ENCODE measurements at places on chromosomes 4 and X. TPM values are rescaled to one million over a fixed set of nuclear protein-coding genes. Genes with fewer than 3 reads are reported as not detected.
A peak's percentile ranks its signal among the peaks of the same experiment; 100 is the strongest.

DNA sequence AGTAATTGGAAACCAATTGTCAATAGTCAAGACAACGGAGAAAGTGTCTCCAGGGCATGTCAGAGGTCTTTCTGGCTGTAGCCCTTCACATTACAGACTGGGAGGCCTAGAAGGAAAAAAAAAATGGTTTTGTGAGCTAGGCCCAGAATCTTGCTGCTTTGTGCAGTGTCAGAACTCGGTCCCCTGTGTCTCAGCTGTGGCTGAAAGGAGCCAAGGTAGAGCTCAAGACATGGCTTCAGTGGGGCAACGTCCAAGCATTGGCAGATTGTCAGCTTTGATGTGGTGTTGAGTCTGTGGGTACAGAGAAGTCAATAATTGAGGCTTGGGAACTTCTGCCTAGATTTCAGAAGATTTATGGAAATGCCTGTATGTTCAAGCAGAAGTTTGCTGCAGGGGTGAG, 103.0 kb downstream of the UGT2B28 start:
- DNase-seq, result no peak

GRCh38 chrX:153474718-153475117, 4.3 kb upstream of the HAUS7 start:
- peak; percentile 37 for DNase-seq

- DNase-seq, result no peak
These were observed 574.2 kb upstream of the CPEB2 start for GRCh38 chr4:14428125-14428524.

DNA sequence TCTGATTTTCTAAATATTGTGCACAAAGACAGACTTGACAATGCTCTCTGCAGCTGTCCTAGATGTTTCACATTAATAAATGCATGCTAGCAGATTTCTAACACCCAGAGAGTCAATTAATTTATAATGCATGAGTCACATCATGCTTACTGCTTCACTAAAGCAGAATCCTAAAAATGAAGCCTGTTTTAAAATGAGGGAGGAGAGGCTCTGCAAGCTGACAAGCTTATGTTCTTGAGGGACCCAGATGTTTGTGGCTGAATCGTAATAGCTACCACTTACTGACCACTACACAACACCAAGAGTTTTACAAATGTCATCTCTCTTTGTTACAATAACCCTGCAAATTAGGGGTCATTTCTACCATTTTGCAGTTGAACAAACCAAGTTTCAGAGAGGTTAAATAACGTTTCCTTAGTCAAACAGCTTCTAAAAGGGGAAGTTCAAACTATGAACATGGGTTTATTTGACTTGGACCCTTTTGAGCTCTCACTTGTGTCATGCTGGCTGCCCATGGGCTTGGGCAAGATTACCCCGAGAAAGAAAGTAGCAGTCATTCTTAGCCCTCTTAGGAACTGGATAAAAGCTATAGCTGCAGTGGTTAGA, 262.7 kb upstream of the ETNPPL start:
- DNase-seq, result no peak

DNA sequence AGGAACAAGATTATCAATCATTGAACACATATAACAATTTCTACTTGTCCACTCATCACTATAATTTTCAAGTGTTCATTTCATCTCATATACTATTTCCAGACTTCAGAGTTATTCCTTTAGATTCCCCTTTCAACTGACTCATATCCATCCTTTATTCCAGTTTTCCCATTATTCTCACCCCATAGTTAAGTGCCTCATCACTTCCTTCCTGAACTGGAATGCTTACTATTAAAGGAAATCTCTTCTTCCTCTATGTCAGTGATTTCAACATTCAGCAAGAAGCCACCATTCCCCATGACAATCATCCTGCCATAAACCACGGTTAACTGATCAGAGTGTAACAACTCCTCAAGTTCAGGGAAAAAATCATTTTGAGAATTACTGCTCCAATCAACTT, 198.9 kb downstream of the FBXO8 start:
- no peak for DNase-seq

DNA sequence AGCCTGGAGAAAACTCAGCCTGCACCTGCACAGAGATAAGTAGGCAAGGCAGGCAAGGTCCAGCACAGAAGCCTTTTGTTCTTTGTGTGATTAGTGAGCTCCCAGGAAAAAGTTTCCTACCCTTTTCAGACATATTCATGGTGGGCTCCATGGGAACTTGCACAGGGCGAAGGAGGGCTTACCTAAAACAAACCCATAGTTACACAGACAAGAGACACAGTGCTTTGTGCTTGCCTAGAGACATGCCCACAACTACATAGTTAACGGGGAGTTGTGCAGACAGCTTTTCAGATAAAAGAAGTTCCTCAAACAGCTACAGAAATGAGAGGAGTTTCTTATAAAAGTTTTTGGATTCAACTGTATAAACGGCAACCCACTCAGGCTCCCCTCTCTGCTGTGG, 180.5 kb downstream of the GLUD2 start:
- DNase-seq, result no peak

- DNase-seq, result no peak
These were observed 35.6 kb upstream of the CDKN2AIP start for GRCh38 chr4:183408796-183409195.

GRCh38 chr4:74970577-74970976, 37.7 kb downstream of the PARM1 start:
- DNase-seq, result no peak

DNA sequence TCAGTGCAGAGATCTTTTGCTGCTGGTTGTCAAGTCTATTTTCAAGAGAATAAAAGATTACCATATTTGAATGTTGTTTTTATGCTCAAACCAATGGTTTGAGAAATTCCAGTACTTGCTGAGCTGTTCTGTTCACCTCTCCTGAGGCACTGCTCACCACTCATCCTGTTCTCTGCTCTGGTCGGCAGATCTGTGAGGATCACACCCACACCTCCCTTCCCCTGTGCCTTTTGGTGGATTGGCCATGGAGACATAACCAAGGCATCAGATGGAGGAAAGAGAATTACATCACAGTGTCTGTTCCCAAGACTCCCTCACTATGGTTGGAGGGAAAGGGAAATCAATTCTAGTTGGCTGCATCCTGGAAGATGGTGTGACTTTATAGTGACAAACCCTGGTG, 391.6 kb downstream of the ARHGAP24 start:
- no peak for DNase-seq

- no peak for DNase-seq
These were observed 1954.8 kb downstream of the ARAP2 start for GRCh38 chr4:34289489-34289888.

DNA sequence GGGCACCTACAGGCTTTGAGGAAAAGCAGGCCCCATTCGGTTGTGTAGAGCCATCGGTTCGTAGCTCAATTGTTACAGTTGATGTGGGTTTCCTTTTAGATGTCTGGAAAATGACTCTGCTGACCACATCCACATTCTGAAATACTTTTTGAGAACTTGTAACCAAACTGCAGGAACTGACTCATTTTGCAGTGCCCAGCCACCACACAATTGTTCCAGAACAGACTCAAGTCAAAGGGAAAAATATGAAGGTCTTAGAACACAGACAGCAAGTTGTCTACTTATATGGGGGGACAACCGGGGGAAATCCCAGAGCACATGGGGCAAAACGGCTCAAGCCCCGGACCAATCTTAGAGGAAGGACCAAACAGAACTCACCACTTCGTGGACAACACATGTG, 557.6 kb upstream of the DIPK2B start:
- no peak for DNase-seq

DNA sequence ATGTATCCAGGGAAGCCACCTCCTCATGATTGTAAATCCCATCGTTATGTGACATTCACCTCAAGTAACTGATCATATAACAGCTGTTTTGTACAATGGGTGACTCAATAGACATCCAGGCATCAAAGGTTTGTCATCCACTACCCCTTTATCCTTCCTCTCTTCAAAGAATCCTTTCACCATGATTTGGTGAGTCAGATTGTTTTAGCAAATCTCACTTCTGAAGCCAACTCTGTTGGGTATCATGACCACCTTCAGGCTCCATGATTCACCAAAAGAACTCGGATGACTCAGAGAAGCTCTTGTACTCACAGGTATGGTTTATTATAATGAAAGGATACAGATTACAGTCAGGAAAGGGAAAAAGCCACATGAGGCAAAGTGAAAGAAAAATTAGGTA, 132.1 kb downstream of the PWWP3B start:
- no peak for DNase-seq

GRCh38 chr4:12050357-12050756, 621.7 kb upstream of the HS3ST1 start:
- no peak for DNase-seq

DNA sequence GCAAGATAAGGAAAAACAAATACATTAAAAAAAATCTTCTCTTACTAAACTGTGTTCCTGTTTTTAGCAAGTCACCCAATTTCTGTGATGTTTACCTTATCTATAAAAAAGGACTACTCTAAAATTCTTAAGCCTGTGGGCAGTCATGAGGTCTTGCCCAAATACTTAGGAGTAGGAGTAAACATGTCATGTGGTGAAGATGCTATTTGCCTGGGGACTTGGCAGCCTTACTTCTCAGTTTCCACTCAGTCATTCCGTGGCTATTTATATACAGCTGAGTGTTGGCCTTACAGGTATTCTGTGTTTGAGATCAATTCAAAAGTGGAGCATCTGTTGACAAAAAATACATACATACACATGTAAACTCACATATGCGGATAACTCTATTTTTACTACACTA, 89.9 kb upstream of the TLR2 start:
- no peak for DNase-seq

KLF3 gene
- total RNA-seq, result 116 TPM

UBE2D3 gene
- 481 TPM for total RNA-seq

ARAP2 gene
- total RNA-seq, result 94.0 TPM

PCDH7 gene
- total RNA-seq, result 0.07 TPM

C4orf51 gene
- total RNA-seq, result not detected
